ENCODE measurements at places on chromosomes 2 and 18.

DNA sequence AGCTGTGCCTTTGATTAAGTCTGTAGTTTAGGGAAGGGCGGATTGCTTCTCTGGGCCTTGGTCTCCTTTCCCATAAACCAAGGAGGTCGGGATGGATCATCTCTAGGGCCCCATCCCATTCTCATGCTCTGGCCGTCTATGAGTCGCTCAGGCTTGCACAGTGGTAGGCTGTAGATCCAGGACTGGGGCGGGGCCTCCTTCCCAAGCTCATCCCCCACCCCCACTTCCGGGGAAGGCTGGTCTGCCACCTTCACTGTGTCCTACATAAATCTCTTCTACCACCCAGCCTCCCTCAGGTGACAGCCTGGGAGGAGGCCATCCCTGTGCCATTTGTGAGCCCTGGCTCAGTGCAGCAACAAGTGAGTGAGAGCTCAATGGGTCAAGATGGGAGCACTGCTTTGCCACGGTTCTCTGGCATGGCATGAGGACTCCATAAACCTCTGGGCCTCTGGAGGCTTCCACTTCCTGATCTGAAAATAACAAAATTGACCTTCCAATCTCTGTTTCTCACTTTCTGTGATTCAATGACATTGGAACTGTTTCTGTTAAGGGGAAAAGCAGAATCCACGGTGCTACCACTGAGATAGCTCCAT is 68.5 kb downstream of the SUMO1 start:
- no peak for DNase-seq

GRCh38 chr2:27638037-27638637 is 9.3 kb downstream of the GPN1 start:
- no peak for DNase-seq

DNA sequence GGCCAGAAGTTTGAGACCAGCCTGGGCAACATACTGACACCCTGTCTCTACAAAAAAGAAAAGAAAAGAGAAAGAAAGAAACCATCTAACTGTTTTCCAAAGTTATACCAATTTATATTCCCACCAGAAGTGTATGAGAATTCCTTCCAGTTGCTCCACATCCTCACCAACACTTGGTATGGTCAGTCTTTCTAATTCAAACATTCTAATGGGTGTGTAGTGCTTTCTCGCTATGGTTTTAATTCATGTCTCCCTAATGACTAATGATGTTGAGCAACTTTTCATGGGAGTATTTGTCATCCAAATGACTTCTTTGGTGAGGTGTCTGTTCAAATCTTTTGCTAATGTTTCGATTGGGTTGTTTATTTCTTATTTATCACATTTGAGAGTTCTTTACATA is 10.5 kb upstream of the B3GNT7 start:
- no peak for DNase-seq

DNA sequence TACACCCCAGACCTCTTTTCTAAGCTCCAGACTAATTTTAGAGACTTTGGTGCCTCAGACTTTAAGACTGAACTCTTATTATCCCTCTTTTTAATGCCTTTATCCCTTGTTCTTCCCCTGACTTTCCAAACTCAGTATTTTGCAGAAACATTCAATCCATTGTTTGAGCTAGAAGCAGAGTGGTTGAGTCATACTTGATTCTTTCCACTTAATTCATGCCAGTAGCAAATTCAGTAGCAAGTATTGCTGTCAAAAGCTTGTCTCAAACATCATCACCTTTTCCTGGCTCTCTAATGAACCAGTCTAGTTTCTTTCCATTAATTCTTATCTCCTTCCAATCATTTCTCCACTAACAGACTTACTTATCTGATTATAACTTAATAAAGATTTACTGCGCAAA is 699.7 kb upstream of the ZNF804A start:
- DNase-seq: no peak

DNA sequence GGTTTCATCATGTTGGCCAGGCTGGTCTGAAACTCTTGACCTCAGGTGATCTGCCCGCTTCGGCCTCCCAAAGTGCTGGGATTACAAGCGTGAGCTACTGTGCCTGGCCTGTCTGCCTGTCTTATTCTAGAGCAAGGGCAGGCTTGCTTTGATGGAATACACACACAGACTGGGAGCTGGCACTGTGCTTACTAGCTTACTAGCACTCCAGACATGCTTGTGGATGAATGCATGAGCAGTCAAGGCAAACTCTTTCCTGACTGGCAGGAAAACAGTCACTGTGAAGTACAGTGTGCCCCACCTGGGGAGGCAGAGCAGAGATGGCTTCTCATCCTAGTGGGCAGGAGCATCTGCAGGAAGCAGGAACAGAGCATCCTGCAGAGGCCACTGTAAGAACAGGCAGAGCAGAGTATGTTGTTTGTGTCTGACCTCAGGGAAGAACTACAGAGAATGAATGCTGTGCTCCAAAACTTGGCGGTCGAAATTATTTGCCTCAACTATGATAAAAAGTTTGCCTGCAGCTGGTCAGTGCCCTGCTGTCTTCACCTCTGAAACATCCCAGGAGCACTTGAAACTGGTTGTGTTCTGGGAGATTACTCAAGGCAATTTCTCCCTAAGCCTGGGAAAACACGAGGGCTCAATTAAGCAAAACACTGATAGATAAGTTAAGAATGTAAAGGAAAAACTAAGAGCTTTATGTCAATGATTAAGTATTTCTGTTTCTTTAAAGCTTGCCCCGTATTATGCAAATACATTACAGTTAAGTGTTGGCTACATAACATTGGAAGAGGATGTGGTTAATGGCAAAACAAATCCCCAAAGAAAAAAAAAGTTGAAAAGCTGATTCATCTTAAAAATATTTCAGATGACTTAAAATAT is 102.4 kb downstream of the VAPA start:
- DNase-seq: no peak

All from posterior vena cava (tissue), 2 donors.